ENCODE measurements at places on chromosomes 4 and X. TPM values are rescaled to one million over a fixed set of nuclear protein-coding genes. Genes with fewer than 3 reads are reported as not detected.

PSMD10 gene
- 124 TPM for total RNA-seq

TMEM33 gene
- 56.3 TPM for total RNA-seq

TRIM61 gene
- 1.6 TPM for total RNA-seq

RCHY1 gene
- total RNA-seq, result 48.5 TPM

TMPRSS11F gene
- not detected for total RNA-seq

NAA11 gene
- total RNA-seq, result not detected

ZFYVE28 gene
- 3.7 TPM for total RNA-seq

RNF175 gene
- total RNA-seq, result 31.0 TPM

CCNB3 gene
- 0.41 TPM for total RNA-seq

SLC7A11 gene
- total RNA-seq, result 33.0 TPM

EVC2 gene
- 2.0 TPM for total RNA-seq

WDR19 gene
- 43.2 TPM for total RNA-seq

UGT2B15 gene
- not detected for total RNA-seq

MTM1 gene
- 10.2 TPM for total RNA-seq

DNAAF6 gene
- not detected for total RNA-seq

RXFP1 gene
- total RNA-seq, result 33.0 TPM

ADH4 gene
- not detected for total RNA-seq

VCX gene
- total RNA-seq, result not detected

PLXNA3 gene
- 14.7 TPM for total RNA-seq

ADRA2C gene
- 3.7 TPM for total RNA-seq

FGA gene
- total RNA-seq, result not detected

CT45A5 gene
- total RNA-seq, result not detected

BDH2 gene
- 7.3 TPM for total RNA-seq

EXOC1L gene
- total RNA-seq, result not detected

TRPC5OS gene
- total RNA-seq, result not detected

PCSK1N gene
- 53.8 TPM for total RNA-seq

TCEAL5 gene
- total RNA-seq, result 6.9 TPM

WDR44 gene
- 38.3 TPM for total RNA-seq

ARHGAP10 gene
- total RNA-seq, result 2.9 TPM

USP51 gene
- total RNA-seq, result 4.5 TPM

AIFM1 gene
- total RNA-seq, result 11.4 TPM

TLR10 gene
- total RNA-seq, result 1.6 TPM

CFAP99 gene
- not detected for total RNA-seq

NWD2 gene
- 21.2 TPM for total RNA-seq

PF4V1 gene
- total RNA-seq, result 0.41 TPM

CLDN2 gene
- not detected for total RNA-seq

ATP1B4 gene
- not detected for total RNA-seq

CXXC4 gene
- 68.1 TPM for total RNA-seq

TAPT1 gene
- total RNA-seq, result 68.5 TPM

SYNPO2 gene
- 1.6 TPM for total RNA-seq

IL1RAPL1 gene
- 14.3 TPM for total RNA-seq

CXCL13 gene
- total RNA-seq, result not detected

AKAP4 gene
- total RNA-seq, result not detected

LDB2 gene
- 216 TPM for total RNA-seq

SSX4B gene
- total RNA-seq, result not detected

GC gene
- not detected for total RNA-seq

GUCY1B1 gene
- total RNA-seq, result 66.9 TPM

RBM41 gene
- 20.4 TPM for total RNA-seq

BMP3 gene
- 5.7 TPM for total RNA-seq

CTAG1A gene
- not detected for total RNA-seq

GALNTL6 gene
- total RNA-seq, result 23.6 TPM
